ENCODE measurements at places on chromosomes 16 and 17.
A peak's percentile ranks its signal among the peaks of the same experiment; 100 is the strongest.

DNA sequence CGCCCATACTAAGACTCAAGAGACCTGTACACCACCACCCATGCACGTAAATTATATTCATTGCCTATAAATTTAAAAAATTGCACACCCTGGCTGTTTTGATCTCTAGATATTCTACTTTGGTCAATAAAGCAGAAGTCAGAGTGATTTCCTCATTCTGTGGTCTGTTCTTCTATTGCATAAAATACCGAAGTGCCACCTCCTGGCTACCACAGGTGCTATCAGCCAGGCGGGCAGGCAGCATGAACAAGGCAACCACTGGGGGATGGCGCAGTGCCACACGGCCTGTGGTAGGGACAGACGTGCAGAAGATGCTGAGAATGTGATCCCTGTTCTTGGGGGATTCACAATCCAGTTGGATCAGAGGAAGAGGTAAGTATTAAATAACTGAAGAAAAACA, 122.3 kb downstream of the CDK5R1 start:
- DNase-seq: peak; percentile 58

DNA sequence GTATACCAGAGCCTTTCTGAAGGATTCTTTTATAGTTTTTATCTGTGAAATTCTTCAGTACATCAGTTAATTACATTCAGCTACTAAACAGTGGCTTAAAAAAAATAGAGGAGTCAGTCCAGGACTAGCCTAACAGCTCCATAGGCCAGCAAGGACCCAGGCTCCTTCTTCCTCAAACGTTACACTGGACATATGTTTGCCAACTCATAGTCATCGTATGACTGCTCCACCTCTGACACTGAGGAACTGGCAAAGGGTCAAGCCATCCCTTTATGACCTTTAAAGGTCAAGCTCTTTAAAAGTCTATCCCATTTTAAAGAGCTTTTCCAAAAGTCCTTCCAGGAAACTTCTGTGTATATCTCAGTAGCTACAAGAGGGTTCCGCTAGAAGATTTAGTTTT, 36.6 kb downstream of the PHLPP2 start:
- no peak for DNase-seq

DNA sequence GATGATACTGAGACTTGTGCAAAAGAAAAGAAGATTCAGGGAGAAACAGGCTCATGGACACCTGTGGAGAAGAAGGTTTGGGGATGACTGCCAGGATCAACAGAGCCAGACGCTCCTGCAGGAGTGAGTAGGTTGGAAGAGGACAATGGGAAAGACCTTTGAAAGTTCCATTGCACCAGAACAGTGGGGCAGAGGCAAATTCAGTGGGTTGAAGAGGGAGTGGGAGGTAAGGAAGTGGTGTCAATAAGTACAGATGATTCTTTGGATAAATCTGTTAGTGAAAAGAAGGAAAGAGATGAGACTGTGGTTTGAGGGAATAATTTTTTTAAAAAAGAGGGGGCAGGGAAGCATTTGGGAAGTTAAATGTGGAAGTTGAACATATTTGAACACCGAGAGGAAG, 212.8 kb downstream of the SOX9 start:
- DNase-seq: no peak

GRCh38 chr17:12519956-12520594, 145.6 kb upstream of the MYOCD start:
- no peak for DNase-seq
